Activated T-cell treated with anti-CD3 and anti-CD28 coated beads, Interleukin-2, amount 50 U/mL, for 72 hours (primary cell): ENCODE measurements at places on chromosomes 4 and X.
A peak's percentile ranks its signal among the peaks of the same experiment; 100 is the strongest.

DNA sequence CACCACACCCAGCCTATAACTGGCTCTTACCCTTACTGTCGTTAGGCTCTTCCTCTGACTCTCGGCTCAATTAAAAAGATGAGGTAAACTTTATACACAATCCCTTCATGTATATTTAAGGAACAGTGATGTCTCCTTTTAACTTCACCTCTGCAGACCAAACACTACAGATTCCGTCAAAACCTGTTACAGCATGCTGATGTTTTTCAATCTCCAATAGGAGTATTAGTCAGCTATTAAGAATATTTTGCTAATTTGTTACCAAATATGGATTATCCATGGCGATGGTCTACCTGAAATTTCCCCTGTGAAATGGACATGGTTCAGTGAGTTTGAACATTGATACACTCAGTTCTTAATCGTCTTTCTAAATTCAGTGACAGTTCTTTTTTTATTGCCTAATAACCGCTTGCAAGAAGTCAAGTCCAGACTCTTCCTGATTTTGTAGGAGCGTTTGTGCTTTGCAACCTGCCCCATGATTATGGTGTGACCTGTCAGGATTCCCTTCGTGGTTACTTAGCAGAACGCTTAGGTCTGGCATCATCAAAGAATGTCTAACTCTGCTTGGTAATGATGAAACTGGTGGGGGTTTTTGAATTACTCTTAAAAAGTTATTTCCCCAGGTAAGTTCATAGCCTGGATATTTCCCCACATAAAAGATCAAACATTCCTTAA lies 72.2 kb upstream of the STOX2 start:
- DNase-seq: no peak
- peaks cover 19% of the 10 kb centered on the region for H3K4me1 ChIP-seq
- H3K27ac ChIP-seq: no peak overlapping the region

GRCh38 chr4:157591245-157591644 lies 370.7 kb downstream of the GRIA2 start:
- no peaks in the 10 kb centered on the region for H3K4me1 ChIP-seq
- H3K4me3 ChIP-seq: no peak overlapping the region
- no peak for DNase-seq
- no peaks in the 10 kb centered on the region for H3K36me3 ChIP-seq
- no peak overlapping the region for H3K27ac ChIP-seq

DNA sequence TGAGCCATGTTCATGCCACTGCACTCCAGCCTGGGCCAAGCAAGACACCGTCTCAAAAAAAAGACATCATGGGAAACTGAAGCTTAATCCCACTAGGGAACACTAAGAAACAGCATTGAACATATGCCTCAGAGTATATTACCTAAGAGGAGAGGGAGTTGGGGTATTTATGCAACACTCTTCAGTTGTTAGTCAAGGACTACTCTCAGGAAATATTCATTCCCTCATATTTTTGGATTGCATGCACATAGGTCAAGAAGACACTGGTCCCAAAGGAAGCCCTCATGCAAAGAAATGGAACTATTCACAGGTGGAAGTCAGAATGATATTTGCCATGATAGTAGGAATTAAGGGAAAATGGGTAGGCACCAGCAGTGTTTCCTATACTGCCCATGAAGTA lies 22.8 kb upstream of the PAPSS1 start:
- H3K4me3 ChIP-seq: no peak overlapping the region
- H3K36me3 ChIP-seq: peaks cover 1% of the 10 kb centered on the region
- H3K4me1 ChIP-seq: no peaks in the 10 kb centered on the region
- no peak overlapping the region for H3K27ac ChIP-seq
- DNase-seq: no peak
- no peaks in the 10 kb centered on the region for H3K27me3 ChIP-seq

GRCh38 chr4:5511791-5512190 lies 196.6 kb downstream of the EVC2 start:
- no peak overlapping the region for H3K27ac ChIP-seq
- no peak for DNase-seq
- H3K36me3 ChIP-seq: peaks cover 3% of the 10 kb centered on the region
- no peaks in the 10 kb centered on the region for H3K27me3 ChIP-seq

DNA sequence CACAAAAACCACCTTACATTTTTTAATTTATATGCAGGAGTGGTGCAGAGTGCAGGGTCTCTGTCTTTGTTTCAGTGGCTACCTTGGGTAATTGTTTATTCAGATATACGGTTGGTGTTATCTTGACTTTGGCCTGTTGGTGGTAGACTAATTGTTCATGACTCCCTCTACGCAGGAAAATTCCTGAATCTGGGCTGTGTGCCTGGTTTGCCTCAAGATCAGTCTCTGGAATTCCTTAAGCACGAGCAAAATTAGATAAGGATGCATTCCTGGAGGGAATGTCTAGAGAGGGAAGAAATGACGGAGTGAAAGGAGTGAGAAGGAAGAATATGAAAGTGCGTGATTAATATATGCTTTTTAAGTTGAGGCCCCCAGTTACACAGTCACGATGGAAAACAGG lies 576.9 kb upstream of the PCDH10 start:
- H3K27me3 ChIP-seq: no peaks in the 10 kb centered on the region
- no peak for DNase-seq
- H3K36me3 ChIP-seq: no peaks in the 10 kb centered on the region
- H3K4me3 ChIP-seq: no peak overlapping the region

- H3K27me3 ChIP-seq: no peaks in the 10 kb centered on the region
- H3K4me1 ChIP-seq: peaks cover 15% of the 10 kb centered on the region
- H3K4me3 ChIP-seq: peak overlapping the region; percentile 60
- no peaks in the 10 kb centered on the region for H3K36me3 ChIP-seq
These were observed 34.2 kb downstream of the WDR13 start for GRCh38 chrX:48631376-48632090.

DNA sequence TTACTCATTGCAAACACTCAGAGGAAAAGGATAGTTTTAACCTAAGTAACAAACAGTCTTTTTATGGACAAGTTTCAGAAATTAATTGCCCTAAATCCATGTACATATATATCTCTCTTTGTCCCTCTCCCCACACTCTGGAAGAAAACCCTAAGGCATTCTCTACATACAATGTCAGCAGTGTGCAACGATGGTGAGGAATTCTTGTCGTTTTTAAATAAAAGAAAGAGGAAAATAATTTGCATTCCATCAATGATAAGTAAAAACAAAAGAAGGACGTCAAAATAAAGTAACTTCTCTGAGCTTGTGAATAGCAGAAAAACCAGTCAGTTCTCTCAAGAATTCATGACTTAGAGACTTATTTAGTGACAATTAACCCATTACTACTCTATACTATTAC lies 550.5 kb upstream of the DIPK2B start:
- DNase-seq: no peak
- peaks cover 25% of the 10 kb centered on the region for H3K4me1 ChIP-seq
- H3K4me3 ChIP-seq: no peak overlapping the region
- no peak overlapping the region for H3K27ac ChIP-seq
- peaks cover 6% of the 10 kb centered on the region for H3K36me3 ChIP-seq
